ENCODE measurements at places on chromosomes 3 and 15. TPM values are rescaled to one million over a fixed set of nuclear protein-coding genes. Genes with fewer than 3 reads are reported as not detected.

DNA sequence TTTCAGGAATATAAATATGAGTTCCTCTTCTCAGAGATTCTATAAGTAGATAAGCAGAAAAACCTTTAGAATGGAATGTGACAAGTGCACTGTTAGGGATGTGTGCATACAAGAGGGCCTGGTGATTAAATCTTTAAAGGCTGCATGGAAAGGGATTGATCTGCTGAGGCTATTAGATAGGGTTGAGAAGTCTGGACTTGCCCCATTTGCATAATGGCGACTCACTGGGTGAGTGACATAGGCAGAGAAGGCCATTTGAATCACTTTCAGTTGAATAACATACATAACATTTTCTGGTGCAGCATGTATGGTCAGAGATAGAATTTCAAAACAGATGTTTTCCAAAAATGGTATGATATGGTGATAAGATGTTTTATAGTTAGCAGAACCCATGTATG, 156.9 kb downstream of the ZNF621 start:
- no peak overlapping the region for H3K27ac ChIP-seq
- H3K36me3 ChIP-seq = no peaks in the 10 kb centered on the region
- H3K4me3 ChIP-seq = no peak overlapping the region
- H3K4me1 ChIP-seq = no peaks in the 10 kb centered on the region

GRCh38 chr3:140375002-140375401, 302.9 kb upstream of the TRIM42 start:
- no peak overlapping the region for H3K4me3 ChIP-seq
- H3K27me3 ChIP-seq = no peaks in the 10 kb centered on the region
- no peaks in the 10 kb centered on the region for H3K36me3 ChIP-seq
- DNase-seq = no peak
- H3K27ac ChIP-seq = no peak overlapping the region
- H3K4me1 ChIP-seq = no peaks in the 10 kb centered on the region

DNA sequence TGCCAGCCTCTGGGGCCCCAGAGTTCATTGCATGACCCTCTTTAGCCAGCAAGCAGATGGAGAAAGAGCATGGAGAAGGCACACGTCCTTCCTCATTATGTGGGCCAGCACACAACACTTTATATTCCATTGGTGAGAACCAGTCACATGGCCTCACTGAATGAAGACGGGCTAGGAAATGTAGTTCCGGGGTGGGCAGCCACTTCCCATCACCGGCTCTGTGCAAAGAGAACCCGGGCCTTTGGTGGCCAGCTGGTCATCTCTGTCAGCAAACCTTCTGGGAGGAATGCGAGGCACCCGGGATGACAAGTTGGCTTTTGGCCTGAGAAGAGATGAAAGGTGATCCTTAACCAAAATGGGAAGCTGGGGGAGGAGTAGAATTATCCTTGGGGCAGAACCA, 90.2 kb upstream of the VGLL4 start:
- no peak for DNase-seq
- H3K4me3 ChIP-seq = no peak overlapping the region
- H3K4me1 ChIP-seq = no peaks in the 10 kb centered on the region
- 0 out of 2 replicates have a peak, but pooled peaks cover 3% of the 10 kb centered on the region for H3K27me3 ChIP-seq

GRCh38 chr15:67127331-67127664, 61.9 kb downstream of the SMAD3 start:
- H3K27me3 ChIP-seq = no peaks in the 10 kb centered on the region
- no peak overlapping the region for H3K4me3 ChIP-seq
- peaks cover 73% of the 10 kb centered on the region for H3K4me1 ChIP-seq
- no peak for DNase-seq
- peak overlapping the region; percentile 97 for H3K27ac ChIP-seq

DNA sequence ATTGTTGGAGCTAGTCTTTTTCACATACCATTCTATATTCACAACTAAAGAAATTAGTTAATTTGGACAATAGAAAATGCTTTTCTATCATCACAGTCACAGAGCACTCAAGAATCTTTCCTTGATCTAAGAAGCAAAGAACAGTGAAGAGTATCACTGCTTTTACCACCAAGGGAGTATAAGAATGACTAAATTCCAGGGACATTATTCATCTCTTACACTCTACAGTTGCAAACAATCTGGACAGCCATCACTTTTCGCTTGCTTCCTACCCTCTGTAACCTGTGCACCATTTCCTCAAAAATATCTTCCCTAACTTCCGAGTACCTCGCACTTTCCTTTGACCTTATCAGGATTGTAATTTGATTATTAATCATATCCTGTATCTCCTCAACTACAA, 359.5 kb upstream of the TMCO5A start:
- peaks cover 20% of the 10 kb centered on the region for H3K27me3 ChIP-seq
- no peaks in the 10 kb centered on the region for H3K36me3 ChIP-seq
- DNase-seq = no peak
- H3K4me3 ChIP-seq = no peak overlapping the region

DNA sequence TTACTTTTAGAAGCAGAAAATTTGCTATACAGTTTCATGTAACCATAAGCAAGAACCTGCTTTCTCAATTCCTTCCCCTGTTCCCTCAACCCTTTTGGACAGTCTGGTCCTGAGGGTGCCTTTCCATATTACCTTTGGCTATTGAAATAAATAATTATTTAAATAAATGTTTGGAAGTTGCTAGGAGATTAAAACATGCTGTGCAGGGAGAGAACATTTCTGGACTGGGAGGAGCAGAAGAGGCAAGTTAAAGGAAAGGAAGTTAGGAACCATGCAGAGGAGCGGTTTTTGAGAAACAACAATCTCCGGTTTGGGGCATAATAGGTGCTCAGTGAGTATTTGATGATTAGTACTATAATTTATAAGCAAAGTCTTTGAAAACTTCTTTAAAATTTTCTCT, 41.8 kb downstream of the ZNF609 start:
- DNase-seq = no peak
- no peak overlapping the region for H3K4me3 ChIP-seq
- H3K27me3 ChIP-seq = no peaks in the 10 kb centered on the region
- H3K4me1 ChIP-seq = peaks cover 30% of the 10 kb centered on the region
- peak overlapping the region; percentile 68 for H3K27ac ChIP-seq

DNA sequence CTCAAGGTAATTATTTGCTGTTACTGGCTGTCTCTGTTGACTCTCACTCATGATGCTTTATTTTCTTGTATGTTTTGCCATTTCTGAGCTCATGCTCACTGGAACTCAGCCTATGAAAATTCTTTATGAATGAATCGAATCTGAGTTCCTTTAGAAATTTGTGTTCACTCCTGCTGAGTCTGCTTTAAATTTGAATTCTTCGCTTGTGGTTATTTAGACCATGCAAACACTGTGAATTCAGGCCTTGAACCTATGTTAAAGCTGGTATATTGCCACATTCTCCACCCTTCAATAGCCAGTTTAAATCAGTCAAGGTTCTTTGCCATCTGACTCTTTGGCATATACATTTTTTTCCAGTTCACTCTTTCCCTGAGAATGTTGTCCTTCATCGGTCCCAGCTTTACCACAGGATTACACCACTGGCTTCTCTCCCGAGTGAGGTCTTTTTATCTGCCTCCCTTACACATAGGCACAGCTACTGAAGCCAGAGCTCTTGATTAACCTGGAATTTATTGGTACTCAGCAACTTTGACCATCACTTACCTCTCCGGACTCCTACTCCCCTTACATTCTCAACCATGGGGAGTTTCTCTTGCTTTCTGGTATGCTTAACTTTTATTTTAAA, 400.6 kb downstream of the VPS13C start:
- 0 out of 2 replicates have a peak, but pooled peaks cover 3% of the 10 kb centered on the region for H3K27me3 ChIP-seq
- H3K4me3 ChIP-seq = no peak overlapping the region
- peaks cover 19% of the 10 kb centered on the region for H3K4me1 ChIP-seq
- DNase-seq = peak; percentile 74
- no peaks in the 10 kb centered on the region for H3K36me3 ChIP-seq

DNA sequence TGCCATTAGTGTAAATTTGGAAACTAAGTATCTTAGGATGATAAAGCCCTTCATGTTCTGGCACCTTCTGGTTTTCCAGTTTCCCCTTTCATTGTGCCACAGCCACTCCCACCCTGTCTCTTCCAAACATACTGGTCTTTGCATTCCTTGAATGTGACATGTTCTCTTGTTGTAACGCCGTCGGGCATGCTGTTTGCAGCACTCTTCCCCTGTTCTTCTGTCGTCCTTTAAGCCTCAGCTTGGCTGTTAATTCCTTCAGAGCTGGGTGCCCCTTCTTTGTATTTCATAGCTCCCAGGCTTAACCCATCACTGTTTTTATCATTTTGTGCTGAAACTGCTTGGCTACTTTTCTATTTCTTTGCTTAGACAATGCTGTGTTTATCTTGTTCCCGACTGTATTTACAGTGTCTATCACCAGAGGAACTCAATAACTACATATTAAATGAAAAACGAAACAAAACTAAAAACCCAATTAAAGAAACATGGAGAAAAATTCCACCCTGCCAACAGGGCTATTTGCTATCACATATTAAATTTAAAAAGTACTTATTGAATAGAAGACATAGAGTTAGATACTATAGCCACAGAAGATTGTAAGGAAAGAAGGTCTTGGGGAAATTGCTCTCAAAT, 95.4 kb upstream of the KCNAB1 start:
- H3K27me3 ChIP-seq = no peaks in the 10 kb centered on the region
- peaks cover 10% of the 10 kb centered on the region for H3K4me1 ChIP-seq
- no peak overlapping the region for H3K27ac ChIP-seq
- peak; percentile 61 for DNase-seq

DNA sequence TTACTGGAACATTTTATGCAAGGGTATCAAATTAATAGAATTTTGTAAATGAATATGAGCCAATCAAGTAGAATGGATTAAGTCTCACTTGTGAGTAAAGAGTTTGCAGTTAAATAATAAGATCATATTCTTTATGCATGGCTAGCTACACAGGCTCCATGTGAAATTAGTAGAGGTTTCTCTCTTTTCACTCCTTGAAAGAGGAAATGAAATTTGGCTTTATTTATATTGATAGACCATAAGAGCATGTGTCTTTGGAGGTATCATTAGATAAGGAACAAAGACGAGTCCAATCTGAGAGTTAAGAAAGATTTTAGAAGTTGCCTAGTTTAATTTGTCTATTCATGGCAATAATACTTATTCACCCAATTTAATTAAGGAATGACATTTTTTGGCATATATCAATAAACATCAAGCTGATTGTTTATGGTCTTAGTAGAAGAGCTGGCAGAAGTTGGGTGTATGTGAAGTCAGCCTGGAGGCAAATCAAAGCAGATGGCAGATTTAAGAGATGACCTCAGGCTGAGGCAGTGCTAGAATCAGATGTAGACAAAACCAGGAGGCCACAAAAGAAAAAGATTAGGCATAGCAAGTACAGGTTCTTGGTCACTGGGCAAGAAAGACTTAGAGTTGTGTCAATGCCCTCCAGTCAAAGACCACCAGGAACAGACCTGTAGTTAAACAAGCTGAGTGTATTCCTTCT, 406.5 kb upstream of the ARHGEF26 start:
- H3K36me3 ChIP-seq = no peaks in the 10 kb centered on the region
- H3K27ac ChIP-seq = no peak overlapping the region
- no peaks in the 10 kb centered on the region for H3K4me1 ChIP-seq
- no peaks in the 10 kb centered on the region for H3K27me3 ChIP-seq
- no peak overlapping the region for H3K4me3 ChIP-seq

DNA sequence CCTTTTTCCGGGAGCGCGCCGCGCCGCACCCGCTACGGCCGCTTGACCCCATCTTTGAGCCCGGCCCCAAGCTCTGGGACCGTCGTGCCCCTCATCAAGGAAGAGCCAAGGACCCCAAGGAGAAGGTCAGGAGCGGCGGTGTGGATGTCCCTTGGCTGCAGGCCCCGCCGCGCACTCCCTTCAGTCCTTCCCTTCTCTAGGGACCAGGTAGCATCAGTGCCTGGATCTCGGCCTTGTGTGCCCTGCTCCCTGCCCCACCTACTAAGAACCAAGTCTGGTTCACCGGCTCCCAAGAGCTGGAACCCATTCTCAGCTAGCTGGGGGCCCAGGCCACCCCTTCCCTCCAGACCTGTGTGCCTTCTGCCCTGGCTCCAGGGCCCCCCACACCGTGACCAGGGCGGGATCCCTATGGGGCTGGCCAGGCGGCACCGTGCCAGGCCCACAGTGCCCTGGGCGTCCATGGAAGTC, 69.3 kb upstream of the CGNL1 start:
- H3K4me1 ChIP-seq = no peaks in the 10 kb centered on the region
- H3K36me3 ChIP-seq = no peaks in the 10 kb centered on the region
- H3K27ac ChIP-seq = no peak overlapping the region

DNA sequence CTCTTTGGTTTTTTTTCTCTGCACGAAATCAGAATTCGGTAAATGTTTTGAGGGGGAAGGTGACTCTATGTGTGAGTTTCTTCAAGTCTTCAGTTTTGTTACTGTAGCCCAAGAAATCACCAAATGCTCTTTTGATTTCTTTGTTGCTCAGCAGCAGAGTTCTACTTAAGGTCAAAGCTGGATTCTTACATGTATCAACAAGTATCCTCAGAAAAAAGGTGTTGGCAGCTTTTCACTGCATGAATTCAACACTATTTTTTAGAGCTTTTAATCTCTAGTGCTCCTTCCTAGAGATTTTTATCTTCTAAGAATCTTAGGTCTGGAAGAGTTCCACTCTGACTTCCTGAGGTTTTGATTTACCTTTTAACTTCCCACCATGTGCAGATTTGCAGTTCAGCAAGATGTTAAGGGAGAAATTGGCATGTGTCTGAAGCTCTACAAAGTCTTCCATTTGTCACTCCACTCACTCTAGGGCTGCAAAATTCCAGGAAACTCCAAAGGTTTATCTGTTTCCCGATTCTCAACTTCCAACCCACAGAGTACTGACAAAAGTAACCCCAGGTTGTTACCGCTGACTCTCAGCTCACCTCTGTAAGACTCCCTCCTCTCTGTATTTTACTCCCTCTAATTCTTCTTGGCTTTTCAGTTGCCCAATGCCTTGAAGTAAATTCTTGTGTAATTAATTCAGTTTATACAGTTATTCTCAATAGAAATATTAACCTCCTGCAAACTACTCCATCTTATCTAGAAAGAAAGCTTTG, 13.3 kb upstream of the CD200 start:
- no peaks in the 10 kb centered on the region for H3K36me3 ChIP-seq
- peaks cover 23% of the 10 kb centered on the region for H3K27me3 ChIP-seq
- no peaks in the 10 kb centered on the region for H3K4me1 ChIP-seq
- no peak for DNase-seq

DNA sequence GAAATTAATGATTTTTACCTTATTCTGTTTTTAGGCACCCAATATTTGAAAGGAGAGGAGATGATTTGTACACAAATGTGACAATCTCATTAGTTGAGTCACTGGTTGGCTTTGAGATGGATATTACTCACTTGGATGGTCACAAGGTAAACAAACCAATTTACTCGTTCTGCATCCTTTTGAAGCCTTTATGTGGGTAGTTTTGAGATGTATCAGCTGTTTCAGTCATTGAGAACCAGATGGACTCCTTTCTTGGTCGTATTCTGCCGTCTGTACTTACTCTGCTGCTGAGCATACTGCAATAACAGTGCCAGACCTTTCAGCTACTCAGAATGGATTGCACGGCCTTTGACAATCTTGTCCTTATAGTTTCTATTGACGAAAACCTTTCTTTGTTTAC, 13.3 kb downstream of the DNAJB11 start:
- H3K27me3 ChIP-seq = no peaks in the 10 kb centered on the region
- H3K4me1 ChIP-seq = peaks cover 6% of the 10 kb centered on the region
- H3K4me3 ChIP-seq = no peak overlapping the region
- H3K36me3 ChIP-seq = peaks cover 48% of the 10 kb centered on the region

GRCh38 chr15:77454951-77455350, 34.3 kb downstream of the HMG20A start:
- H3K27ac ChIP-seq = peak overlapping the region; percentile 92
- H3K4me3 ChIP-seq = no peak overlapping the region
- H3K4me1 ChIP-seq = peaks cover 60% of the 10 kb centered on the region

GRCh38 chr15:101615986-101616848, 36.0 kb downstream of the TM2D3 start:
- peaks cover 11% of the 10 kb centered on the region for H3K4me1 ChIP-seq
- peak; percentile 93 for DNase-seq
- H3K36me3 ChIP-seq = no peaks in the 10 kb centered on the region
- no peak overlapping the region for H3K27ac ChIP-seq

Gene NRG4
- not detected for polyA plus RNA-seq

Gene LTK
- polyA plus RNA-seq = not detected

Gene SCG3
- polyA plus RNA-seq = not detected

Gene SUCLG2
- polyA plus RNA-seq = 49.9 TPM

Gene P2RY12
- polyA plus RNA-seq = not detected

Gene TMEM266
- polyA plus RNA-seq = 0.10 TPM

Gene GRK7
- polyA plus RNA-seq = 0.08 TPM
